ENCODE measurements at places on chromosomes 5 and 9.
A peak's percentile ranks its signal among the peaks of the same experiment; 100 is the strongest.

DNA sequence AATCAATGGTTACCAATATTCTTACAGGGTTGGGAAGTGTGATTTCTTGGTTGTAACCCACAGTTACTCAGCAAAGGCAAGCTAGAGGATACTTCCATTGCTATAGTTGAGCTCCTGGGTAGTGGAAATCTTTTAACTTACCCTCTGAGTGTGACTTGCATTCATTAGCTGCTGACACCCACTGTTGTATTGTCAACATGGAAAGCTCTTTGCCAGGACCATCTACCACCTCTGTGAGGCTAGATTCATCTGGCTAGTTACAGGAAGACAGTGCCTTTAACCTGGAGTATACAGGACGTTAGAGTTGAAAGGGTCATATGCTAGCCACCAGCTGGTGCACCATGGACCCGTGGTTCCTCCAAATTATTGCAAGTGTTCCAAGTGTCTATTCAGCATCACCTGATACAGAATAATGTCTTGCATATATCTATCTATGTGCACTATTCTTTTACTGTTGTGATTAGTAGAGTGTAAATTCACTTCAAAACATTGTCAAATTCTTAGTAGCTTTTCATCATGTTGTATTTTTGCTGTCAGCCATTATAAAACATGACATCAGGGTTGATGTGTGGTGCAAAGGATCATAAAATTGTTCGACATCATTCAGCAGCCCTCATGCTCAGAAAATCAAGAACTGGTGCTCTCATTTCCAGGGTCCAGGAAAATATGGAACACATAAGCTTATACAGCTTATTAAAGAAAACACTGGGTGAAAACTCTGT lies 239.0 kb downstream of the PJA2 start:
- DNase-seq = no peak

GRCh38 chr5:148740966-148741742 lies 85.3 kb upstream of the ADRB2 start:
- DNase-seq = peak; percentile 2

DNA sequence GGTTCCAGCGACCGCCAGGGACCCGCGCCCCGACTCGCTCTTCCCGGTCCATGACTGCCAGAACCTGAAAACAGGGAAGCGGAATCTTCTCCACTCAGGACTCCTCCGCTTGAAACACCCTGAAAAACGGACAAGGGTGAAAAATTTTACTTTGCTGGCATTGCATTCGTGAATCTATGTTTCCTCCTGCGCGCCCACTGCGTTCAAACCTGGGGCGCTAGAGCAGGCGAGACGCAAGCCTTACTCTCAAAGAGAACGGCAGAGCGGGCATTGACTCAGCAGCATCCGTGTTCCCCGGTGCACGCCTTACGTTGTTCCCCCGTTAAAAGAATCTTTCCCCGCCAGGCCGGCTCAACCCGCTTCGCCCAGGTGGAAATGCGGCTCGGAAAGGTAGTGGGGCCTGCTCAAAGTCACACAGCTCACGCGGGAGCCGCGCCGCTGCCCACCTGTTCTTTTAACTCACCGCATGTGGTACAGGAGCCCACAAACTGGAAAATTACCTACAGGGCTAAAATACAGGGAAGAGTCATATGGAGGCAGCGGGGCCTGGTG lies 999 bp upstream of the DRD1 start:
- no peak for DNase-seq

GRCh38 chr5:80198399-80198798 lies 57.4 kb downstream of the SERINC5 start:
- no peak for DNase-seq

GRCh38 chr5:5422819-5423515 lies 490 bp downstream of the ICE1 start:
- DNase-seq = no peak

DNA sequence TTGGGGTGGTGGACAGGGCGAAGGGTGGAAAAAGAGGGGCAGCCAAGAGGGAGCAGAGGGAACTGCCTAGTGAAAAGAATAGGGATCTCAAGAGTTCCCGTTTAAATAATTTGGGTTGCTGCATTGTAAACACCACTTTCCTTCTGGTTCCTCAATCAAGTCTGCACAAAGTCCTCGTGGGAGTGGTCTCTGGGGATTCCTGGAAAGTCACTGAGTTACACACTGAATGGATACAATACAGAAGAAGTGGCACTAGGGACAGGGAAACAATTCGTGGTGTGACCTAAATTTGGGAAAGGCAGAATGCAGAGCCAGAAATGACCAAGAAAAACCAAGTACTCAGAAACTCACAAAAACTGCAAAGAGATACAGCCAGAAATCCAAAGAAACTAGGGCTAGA lies 161.7 kb downstream of the CDK5RAP2 start:
- DNase-seq = no peak

GRCh38 chr5:167720676-167721260 lies 570.7 kb upstream of the WWC1 start:
- no peak for DNase-seq

GRCh38 chr5:59919484-59919883 lies 26.0 kb upstream of the PDE4D start:
- no peak for DNase-seq

- DNase-seq = no peak
These were observed 30.5 kb downstream of the ADAMTS2 start for GRCh38 chr5:179314606-179315355.

DNA sequence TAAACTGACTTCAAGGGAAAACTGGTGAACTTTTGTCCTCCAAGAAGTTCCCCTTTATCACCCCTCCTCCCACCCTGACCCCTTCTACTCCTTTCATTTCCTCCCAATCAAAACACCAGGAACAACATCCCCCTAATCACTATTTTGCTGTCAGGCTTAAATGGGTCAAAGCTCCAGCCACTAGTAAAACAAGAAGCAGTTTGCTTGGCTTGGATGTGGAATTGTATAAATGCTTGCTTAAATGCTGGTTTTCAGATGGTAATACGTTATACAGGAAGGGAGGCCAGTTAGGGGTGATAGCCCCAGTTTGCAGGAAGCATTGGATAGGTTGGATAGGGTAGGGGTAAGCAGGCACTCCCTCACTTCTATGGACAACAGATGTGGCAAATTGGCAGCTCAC lies 473.6 kb downstream of the AGTPBP1 start:
- DNase-seq = no peak

GRCh38 chr9:68931821-68932220 lies 82.1 kb downstream of the PRKACG start:
- DNase-seq = no peak

DNA sequence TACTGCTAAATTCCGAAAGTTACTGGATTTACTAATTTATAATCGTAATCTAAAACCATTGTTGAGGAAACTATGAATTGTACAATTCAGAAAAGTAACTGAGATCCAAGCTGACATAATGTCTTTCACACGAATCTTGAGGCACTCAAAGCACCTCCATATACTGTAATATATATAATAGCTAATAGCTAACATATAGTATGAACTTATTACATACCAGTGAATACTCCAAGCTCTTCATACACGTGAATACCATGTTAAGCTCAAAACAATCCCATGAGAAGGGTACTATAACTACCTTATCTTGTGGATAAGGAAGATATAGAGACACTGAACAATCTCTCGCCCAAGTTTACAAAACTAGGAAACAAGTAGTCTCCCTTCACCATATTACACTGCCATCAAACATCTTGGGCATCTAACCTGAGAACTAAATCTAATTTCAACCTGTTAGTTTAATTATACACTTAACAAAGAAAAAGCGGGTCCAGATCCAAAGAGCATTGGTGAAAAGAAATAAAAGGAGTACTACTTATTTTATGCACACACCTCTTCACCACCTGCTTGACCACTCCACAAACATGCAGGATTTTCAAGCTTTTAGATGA lies 1.0 kb downstream of the NUDCD2 start:
- DNase-seq = no peak

- DNase-seq = no peak
These were observed 234.9 kb upstream of the TARS1 start for GRCh38 chr5:33205727-33206410.

- no peak for DNase-seq
These were observed 242.9 kb downstream of the FANCC start for GRCh38 chr9:95074632-95075031.
